Right lobe of liver (tissue), 6 donors: ENCODE measurements at places on chromosomes 1 and 21. TPM values are rescaled to one million over a fixed set of nuclear protein-coding genes. Genes with fewer than 3 reads are reported as not detected.
A peak's percentile ranks its signal among the peaks of the same experiment; 100 is the strongest.

- no peak for DNase-seq
Measured at GRCh38 chr1:226688056-226688748, 50.9 kb downstream of the ITPKB start.

DNA sequence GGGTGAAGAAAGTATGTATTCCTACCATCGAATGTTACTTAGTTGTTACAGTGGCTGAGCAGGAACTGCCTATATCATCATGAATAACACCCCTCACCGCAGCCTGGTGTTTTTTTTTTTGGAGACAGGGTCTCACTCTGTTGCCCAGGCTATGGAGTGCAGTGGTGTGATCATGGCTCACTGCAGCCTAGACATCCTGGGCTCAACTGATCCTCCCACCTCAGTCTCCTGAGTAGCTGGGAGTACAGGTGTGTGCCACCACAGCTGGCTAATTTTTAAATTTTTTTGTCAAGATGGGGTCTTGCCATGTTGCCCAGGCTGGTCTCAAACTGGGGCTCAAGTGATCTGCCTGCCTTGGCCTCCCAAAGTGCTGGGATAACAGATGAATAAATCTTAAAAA lies 7.3 kb downstream of the PATJ start:
- DNase-seq = no peak

The FAM167B gene
- 4.8 TPM for total RNA-seq

GRCh38 chr1:2927393-2928360 lies 93.6 kb upstream of the ACTRT2 start:
- DNase-seq = no peak

- DNase-seq = no peak
Measured at GRCh38 chr1:58047265-58047858, 499.2 kb downstream of the OMA1 start.

- DNase-seq = no peak
Measured at GRCh38 chr1:3706651-3707297, 45.5 kb upstream of the CCDC27 start.

GRCh38 chr1:29931477-29932175 lies 695.3 kb downstream of the PTPRU start:
- DNase-seq = no peak

DNA sequence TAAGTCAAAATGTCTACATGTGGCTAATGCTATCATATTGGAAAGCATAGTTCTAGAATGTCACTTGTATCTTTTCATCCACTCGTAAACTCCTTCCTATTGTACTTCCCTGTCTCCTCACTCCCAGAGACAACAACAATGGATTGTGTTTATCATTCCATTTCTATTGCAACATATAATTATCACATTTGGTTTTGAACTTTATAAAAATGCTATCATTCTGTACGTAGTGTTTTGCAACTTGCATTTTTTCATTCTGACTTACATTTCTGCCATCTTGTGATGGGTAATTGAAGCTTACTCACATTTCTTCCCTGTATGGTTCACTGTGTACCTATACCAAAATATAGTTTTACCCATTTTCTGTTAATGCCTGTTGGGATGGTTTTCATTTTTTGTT lies 14.5 kb upstream of the CSF3R start:
- DNase-seq = no peak

GRCh38 chr1:111347026-111347425 lies 56.4 kb downstream of the CHIA start:
- DNase-seq = no peak

The TRNAU1AP gene
- total RNA-seq = 7.5 TPM

DNA sequence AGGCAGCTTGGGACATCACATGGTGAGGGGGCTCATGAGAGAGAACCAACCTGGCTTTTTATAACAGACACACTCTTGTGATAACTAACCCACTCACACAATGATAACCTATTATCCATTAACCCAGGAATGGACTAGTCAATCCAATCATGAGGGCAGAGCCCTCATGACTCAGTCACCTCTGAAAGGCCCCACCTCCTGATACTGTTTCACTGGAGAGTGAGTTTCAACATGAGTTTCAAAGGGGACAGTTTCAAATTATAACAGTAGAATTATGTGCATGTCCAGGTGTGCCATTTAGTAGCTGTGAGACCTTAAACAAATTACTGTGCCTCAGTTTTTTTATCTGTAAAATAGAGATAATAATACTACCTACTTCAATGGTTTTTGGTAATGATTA lies 47.6 kb upstream of the PPP2R5A start:
- peak; percentile 70 for DNase-seq

The WNT4 gene
- total RNA-seq = 0.06 TPM

GRCh38 chr1:24992124-24992760 lies 62.2 kb upstream of the RUNX3 start:
- DNase-seq = peak; percentile 2

The FCRL4 gene
- not detected for total RNA-seq

DNA sequence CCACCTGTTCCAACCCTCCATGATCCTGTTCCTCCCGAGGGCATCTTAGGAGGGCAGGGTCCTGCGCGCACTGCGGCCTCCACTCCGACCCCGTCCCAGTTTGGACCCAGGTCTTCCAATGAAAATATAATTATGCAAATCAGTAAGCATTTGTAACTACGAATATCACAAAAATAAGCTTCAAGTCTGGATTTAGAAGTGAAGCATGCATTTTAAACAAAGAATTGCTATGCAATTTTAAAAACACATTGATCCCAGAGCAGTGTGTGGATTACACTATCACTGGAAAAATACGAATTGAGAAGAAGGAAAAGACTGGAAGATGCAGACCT lies 673 bp downstream of the PRMT2 start:
- DNase-seq = no peak

GRCh38 chr1:6345009-6345408 lies 48.6 kb downstream of the ACOT7 start:
- no peak for DNase-seq

The DNAJC6 gene
- 0.46 TPM for total RNA-seq

DNA sequence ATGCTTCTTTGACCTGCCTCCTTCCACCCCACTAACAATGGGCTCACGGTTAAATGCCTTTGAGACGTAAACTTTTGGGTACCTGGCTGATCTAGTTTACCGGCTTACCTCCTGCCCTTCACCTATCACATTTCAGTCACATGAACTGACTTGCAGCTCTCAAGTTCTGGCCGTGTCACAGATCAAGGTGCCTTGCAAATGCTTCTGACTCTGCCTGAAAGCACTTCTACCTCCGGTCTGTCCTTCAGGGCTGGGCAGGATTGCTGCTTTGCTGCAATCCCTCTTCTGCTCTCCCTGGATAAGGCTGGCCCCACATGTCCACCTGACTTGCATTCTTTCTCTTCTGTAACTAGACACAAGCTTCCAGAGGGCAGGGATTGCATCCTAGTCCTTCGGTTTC lies 69.0 kb downstream of the GRIK1 start:
- DNase-seq = no peak

DNA sequence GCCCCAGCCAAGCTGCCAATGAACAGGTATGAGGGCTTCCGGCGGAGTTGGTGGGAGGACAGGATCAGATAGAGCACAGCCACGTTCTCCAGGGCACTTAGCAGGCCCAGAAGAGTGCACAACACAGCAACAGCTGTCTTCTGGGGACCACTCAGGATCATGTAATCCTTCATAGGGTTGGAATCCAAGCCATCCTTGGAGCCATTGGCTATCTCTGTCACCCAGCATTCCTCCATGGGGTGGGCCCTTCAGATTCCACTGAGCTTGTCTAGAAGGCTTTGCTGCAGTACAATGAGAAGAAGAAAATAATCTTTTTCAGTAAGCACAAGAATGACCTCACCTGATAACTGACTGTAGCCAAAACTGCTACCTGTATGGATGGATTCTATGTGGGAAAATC lies 7.3 kb upstream of the FUCA1 start:
- DNase-seq = no peak

DNA sequence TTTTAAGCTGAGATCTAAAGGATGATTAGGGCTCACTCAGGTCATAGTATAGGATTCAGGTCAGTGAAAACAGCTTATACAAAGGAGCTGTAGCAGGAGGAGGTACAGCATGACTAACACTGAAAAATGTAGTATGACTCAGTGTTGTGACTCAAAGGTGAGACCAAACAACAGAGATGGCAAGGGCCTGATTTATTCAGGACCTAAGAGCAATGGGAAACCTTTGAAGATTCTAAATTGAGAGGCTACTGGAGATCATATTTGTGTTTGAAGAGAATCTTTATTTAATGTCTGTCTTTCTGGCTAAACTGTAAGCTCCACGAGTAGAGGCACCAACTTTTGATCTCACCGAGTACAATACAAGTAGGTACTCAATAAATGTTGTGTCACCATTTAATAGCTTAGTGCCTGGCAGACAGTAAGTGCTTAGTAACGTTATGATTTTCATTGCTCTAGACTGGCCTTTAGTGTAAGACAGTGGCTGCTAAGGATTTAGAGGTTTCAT lies 43.5 kb downstream of the PRKAA2 start:
- DNase-seq = no peak

DNA sequence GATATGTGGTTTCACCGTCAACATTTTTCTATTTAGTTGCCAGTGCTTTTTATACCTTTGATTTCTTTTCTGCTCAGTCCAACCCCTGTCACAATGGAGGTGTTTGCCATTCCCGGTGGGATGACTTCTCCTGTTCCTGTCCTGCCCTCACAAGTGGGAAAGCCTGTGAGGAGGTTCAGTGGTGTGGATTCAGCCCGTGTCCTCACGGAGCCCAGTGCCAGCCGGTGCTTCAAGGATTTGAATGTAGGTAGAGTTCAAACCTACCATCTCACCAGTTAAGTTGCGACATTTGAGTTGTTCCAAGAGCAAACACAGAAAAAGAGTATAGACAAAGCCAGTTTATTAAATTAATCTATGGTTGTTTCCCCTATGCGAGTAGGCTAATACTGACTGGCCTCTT lies 161.3 kb downstream of the CRB1 start:
- no peak for DNase-seq

The GFI1 gene
- 0.31 TPM for total RNA-seq
